ENCODE measurements at places on chromosomes 7 and 10.
A peak's percentile ranks its signal among the peaks of the same experiment; 100 is the strongest.

- no peak for DNase-seq
These were observed 337.2 kb downstream of the ELMO1 start for GRCh38 chr7:37111459-37111858.

DNA sequence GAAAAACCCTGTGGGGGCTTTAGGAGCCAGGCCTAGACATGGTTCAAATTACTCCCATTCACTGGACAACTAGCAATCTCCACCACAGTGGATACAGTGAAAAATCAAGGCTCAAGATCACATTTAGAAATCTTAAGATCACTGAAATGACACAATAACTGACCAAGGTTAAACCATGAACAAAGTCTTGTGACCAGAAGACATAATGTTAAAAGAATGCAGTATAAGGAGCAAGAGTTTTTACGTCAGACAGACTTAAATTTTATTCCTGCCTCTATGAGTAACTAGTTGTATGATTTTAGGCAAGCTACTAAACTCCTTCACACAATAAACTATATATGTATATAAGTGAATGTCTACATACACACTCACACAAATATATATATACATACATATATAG is 68.5 kb downstream of the MICU1 start:
- DNase-seq = no peak

DNA sequence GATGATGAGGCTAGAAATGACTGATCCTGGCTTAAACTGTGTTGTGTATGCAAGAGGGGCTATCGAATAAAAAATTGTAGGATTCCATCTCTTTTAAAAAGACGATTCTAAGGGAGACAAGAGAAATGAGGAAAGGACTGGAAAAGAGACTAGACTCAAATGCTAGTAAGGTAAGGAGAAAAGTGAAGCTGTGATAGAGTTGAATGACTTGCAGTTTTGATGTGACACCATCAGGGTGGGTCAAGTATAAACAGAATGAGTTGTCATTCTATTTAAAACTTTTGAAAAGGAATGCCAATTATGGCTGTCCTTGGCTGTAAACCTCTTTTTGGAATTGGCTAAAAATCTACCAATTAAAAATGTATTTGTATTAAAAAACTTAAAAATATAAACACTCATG is 184.5 kb upstream of the PHF14 start:
- DNase-seq = no peak

DNA sequence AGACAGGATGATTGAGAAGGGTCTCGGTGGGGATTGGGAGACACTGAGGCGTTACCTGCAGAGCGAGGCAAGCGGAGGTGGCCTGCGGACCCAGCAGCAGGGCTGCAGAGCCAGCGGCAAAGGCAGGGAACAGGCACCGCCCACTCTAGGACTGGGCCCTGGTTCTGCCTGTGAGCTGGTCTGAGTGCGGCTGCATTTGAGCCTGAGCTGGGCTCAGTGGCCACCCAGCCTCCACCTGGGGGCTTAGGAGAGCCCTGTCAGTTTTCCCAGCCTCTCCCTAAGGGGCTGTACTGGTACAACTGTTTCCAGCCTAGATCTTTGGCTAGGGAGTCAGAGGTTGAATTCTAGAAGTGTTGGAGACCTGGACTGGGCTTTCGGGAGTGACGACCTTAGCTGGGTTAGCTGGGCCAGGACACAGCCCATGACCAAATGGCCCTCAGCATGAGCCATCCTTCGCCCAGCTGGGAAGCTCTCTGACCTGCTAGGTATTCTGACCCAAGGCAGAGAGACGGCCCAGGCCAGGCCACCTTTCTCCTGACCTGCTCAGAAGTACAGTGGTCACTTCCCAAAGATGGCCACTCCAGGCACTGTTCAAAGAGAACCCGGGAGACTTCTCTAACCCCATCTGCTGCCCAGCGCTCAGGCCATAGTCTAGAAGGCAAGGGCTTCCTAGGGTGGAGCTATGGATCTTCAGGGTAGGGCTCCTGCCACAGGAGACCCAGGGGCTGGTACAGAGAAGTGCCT is 64.9 kb downstream of the PAX2 start:
- no peak for DNase-seq

DNA sequence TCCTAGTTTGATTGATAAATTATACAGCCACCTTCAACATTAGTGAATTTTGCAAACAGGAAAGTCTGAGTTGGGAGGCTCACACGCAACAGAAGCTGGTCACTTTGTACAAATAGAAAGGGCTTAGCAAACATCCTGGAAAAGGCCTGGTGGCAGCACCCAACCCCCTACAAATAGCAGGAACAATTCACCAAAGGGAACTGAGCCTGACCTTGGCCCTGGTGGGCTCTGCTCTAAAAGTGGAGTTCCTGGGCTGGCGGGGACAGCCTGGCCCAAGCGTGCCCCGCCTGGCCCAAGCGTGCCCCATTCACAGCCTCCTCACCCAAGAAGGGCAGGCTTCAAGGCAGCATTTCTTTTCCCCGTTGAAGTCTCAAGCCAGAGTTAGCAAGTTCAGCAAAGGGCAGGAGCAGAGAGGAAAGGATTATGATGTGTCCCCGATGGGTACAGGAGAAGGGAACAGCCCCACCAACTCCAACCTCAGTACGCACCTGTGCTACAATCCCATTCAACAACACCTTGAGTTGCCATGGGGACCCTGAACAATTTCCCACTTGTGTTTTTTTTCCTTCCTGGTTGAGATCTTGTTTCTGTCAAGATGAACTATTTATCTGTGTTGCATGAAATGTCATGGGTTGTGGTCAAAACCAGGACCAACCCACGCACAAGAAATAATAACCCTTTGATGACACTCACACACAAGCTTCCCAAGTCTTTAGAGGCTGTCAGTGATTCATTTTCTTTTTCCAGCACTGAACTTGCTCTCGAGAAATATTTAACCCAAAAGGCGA is 43.4 kb downstream of the RGS10 start:
- DNase-seq = no peak

GRCh38 chr7:39102234-39102633 is 124.5 kb downstream of the POU6F2 start:
- DNase-seq = no peak

DNA sequence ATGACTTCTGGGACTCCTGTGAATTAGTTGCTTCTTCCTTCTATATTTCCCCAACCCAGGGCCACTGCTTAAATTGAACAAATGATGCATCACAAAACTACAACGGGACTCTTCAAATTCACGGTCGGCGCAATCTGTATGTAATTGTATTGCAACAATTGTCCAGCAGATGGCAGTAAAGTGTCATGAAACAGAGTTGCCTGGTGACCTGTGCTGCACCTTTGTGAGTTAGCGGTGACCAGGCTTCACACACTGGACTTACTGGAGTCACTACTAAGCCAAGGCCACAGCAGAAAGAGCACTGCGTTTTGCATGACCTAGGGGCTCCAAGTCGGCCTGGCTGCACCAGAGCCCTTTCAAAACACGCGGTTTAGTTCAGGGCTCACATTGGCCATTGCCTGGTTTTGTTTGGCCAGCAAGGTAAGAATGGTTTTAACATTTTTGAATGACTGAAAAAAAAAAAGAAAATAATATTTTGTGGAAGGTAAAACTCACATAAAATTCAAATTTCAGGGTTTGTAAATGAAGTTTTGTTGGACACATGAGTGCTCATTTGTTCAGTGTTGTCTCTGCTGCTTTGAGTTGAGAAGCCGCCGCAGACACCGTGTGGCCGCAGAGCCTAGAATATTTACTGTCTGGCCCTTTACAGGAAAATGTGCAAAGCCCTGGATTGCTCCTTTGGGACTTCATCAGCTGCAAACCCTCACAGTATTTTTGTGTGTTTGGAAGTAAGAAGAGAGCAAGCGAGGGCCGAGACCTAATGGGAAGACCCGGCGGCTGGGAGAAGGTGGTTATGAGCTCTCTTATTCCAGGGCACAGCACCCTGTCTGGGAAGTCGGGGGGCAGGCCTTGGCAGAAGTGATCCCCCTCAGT is 23.2 kb upstream of the ZNF32 start:
- peak; percentile 52 for DNase-seq

DNA sequence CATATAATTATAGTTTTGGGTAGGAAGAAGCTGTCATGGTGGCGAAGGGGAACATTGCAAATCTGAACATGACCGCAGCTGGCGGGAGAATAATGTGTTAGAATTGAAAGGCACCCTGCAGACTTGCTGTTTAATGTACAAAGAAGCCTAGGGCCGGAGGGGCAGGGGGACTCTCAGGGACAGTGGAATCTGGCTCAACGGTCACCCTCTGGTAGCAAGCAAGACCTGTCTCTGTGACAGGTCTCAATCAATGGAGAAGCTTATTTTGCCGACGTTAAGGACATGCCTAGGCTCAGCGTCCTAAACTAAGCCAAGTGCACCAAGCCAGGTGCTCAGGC is 177.3 kb downstream of the NSUN6 start:
- no peak for DNase-seq

- DNase-seq = no peak
These were observed 893.9 kb upstream of the POT1 start for GRCh38 chr7:125823538-125823937.

DNA sequence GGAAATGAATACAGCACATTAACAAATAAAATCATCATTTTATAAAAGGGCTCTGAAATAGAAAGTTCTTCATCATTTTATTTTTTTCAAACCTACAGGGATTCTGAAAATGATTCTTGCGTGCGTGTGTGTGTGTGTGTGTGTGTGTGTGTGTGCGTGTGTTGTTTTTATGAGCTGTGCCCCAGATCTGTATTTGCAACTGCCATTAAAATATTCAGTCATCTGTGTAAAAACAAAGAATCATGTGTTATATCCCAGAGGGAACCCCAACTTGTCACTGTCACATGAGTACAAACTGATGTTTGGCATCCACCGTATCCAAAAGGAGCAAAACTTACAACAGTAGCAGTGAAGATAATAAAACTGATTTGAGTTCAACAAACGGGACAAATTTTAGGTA is 635.4 kb upstream of the PFKP start:
- no peak for DNase-seq

DNA sequence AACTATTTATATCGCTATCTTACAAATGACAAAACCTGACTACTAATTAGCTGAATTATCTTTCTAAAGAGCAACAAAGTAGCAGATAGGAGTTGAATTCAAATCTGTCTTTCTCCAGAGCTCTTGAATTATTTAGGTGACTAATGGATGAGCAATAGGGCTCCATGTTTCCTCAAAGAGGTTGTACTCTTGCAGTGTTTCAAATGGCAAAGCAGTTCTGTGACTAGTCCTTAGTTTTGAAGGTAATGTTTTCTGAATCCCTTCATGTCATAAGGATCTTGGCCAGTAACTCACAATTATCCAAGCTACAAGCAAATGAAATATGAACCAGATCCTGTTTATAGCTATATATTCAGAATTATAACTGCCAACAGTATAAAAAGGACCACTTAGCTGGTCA is 999.7 kb downstream of the NRG3 start:
- no peak for DNase-seq

- DNase-seq = no peak
These were observed 33.1 kb downstream of the PSMC2 start for GRCh38 chr7:103380395-103381191.

GRCh38 chr10:20271490-20271889 is 455.3 kb downstream of the PLXDC2 start:
- DNase-seq = no peak

GRCh38 chr10:44300666-44301649 is 83.9 kb downstream of the CXCL12 start:
- DNase-seq = no peak
